ENCODE measurements at places on chromosomes 3 and 15. TPM values are rescaled to one million over a fixed set of nuclear protein-coding genes. Genes with fewer than 3 reads are reported as not detected.

Gene CP
- not detected for total RNA-seq

- no peak for DNase-seq
Measured at GRCh38 chr15:90586948-90587347, 57.2 kb downstream of the CRTC3 start.

- DNase-seq: peak; percentile 17
Measured at GRCh38 chr15:56821721-56822425, 88.6 kb upstream of the ZNF280D start.

GRCh38 chr3:184005941-184006507 lies 11.7 kb downstream of the ABCC5 start:
- peak; percentile 35 for DNase-seq

DNA sequence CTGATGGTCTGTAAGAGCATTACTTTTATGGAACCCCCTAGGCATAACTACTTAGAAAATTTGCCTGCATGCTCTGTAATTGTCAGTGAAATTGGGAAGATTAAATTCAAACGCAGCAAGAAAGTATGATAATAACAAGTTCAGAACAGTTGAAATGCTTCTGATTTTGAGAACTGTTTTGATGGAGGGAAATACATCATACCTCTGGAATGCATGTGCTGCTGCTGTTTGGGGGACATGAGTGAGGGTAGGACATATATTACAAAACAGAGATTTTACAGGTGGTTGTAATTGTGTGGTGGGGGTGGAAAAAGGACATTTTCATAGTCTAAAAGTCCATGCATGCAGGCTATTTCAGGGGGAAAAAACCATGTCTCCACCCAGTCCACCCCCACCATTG lies 135.0 kb upstream of the DPH6 start:
- no peak for DNase-seq

DNA sequence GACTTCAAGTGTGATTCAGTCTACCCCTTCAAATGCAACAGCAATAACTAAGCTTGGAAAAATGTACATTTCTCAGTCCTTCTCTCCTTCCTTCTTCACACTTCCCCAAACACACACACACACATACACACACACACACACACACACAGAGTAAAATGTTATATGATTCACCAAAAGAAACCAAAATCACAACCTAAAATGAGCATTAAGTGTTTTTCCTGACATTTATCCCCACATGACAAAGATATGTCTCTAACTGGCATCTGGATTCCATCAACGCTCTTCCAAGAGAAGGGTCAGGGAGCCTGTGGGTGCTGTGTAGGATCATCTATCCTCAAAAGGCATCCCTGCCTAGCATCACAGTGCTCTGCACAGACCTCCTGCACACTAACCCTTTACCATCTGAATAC lies 21.0 kb downstream of the PDZRN3 start:
- no peak for DNase-seq

GRCh38 chr3:193859195-193859594 lies 266.2 kb downstream of the OPA1 start:
- DNase-seq: no peak

- no peak for DNase-seq
Measured at GRCh38 chr3:187516446-187517185, 148.4 kb downstream of the RTP4 start.
